Retina (tissue), 1 donor: ENCODE measurements at places on chromosomes 7 and 10.

DNA sequence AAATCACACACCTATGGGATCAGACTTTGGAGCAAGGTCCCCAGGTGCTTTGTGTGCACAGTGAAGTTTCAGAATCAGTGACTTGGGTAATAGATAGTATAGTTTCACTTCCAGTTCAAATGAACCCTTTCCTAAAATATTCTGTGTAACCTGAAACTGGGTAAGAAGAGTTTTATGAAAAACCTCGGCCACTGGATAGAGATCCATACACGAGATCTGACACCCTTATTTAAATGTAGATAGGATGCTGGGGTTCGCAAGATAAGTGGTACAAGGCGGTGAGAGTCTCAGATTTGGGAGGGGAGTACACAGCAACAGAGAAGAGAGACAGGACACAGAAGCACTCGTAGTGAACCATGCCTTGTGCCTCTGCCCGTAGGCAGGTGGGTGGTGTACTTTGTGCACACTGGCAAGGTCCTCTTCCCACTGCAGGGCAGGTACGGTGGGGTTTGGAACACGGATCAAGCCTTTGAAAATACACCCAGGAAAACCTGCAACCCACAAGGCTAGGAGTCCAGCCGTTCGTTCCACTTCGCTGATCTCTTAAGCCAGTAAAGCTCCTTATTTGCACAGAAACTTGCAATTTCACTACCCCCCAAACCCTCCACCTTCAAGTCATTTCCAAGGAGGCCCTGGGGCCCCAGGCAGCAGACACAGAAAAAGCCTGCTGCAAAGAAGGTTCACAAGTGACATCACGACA lies 162.8 kb downstream of the USP6NL start:
- no peak for DNase-seq

DNA sequence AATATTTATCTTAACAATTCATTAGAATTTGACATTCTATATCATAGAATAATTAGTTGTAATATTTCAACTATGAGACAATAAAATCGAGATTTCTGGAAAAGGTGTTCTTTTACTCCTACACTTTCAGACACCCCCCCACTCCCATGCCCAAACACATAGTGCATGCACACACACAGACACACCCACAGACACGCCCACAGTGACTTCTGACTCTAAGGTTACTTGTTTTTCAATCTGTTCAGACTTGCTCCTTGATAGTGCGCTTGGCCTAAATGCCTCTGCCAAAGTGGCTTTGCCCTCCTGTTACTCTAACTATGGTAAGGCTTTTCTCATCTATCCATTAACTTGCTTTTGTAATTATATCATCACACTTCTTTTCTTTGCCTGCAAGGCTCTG lies 144.0 kb upstream of the PPP1R3A start:
- no peak for DNase-seq

DNA sequence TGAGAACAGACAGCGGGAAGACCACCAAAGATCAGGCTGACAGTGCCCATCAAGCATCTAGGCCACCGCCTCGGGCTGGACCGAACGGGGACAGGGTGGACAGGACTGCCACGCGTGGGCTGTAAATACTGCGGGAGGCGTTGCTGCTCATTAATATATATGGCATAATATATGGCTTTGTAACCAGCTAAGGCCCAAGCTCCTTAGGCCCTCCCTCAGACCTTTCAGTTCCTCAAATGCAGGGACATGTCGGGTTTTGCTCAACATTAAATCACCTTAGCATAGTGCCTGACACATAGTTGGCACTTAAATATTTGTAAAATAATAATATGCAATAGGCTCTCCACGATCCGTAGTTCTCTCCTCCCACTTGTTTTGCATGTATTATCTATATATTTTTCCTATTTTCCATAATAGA lies 402 bp upstream of the TMEM168 start:
- no peak for DNase-seq

DNA sequence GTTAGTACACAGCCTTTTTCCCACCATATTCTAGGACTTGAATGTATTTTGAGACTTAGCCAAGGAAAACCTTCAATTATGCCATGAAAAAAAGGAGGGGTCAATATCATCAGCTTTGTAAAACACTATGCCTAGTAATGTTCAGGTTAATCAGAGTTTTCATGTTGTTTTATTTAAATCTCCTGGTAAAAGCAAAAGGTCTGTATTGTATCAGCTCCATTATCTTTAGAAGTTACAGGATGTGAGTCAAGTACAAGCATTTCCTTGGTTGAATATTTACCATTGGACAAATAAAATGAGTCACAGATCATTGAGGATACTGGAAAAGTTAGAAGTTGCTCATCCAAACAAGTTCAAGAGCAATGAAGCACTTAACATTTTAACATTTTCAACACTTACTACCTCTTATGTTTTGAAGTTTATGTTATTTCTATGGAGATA lies 89.9 kb upstream of the CAPZA2 start:
- no peak for DNase-seq

DNA sequence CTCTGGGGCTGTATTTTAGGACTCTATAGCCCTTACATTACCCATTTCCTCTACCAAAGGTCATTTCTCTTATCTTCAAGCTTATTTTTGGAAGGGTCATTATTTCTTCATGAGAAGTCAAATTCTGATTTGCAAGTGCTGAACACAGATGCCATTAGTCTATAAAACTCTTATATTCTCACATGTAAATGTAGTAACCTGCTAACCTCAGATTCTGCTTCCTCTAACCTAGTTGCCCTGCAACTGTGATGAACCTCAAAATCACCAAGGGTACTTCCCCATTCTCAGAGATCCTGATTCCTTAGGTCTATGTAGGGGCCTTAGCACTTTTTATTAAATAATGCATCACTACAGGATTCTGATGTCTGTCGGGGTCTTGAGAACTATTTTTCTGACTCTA lies 6.3 kb downstream of the FAS start:
- DNase-seq: no peak

- DNase-seq: peak; percentile 37
Measured at GRCh38 chr7:101058355-101058754, 26.9 kb upstream of the TRIM56 start.

DNA sequence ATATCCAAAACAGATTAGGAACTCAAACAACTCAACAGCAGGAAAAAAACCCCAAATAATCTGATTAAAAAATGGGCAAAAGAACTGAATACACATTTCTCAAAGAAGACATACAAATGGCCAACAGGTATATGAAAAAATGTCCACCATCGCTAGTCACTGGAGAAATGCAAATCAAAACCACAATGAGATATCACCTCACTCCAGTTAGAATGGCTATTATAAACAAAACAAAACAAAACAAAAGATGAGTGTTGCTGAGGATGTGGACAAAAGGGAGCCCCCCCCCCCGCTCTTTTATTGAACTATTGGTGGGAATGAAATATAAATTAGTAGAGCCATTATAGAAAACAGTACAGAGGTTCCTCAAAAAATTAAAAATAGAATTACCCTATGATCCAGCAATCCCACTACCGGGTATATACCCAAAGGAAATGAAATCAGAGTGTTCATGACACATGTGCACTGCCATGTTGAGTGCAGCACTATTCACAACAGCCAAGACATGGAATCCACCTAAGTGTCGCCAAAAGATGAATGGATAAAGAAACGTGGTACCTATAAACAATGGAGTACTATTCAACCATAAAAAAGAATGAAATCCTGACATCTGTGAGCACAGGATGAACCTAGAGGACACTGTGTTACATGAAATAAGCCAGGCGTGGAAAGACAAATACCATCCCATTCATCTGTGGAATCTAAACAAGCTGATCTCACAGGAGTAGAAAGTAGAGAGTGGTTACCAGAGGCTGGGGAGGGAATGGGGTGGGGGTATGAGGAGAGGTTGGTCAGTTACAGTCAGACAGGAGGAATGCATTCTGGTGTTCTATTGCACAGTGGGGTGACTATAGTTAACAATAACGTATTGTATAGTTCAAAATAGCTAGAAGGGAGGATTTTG lies 78.1 kb upstream of the RHEB start:
- no peak for DNase-seq

- DNase-seq: no peak
Measured at GRCh38 chr10:33015761-33016547, 57.9 kb upstream of the ITGB1 start.

- DNase-seq: no peak
Measured at GRCh38 chr10:69994262-69994661, 58.4 kb upstream of the MACROH2A2 start.

- DNase-seq: no peak
Measured at GRCh38 chr7:9029681-9030530, 596.5 kb downstream of the NXPH1 start.

DNA sequence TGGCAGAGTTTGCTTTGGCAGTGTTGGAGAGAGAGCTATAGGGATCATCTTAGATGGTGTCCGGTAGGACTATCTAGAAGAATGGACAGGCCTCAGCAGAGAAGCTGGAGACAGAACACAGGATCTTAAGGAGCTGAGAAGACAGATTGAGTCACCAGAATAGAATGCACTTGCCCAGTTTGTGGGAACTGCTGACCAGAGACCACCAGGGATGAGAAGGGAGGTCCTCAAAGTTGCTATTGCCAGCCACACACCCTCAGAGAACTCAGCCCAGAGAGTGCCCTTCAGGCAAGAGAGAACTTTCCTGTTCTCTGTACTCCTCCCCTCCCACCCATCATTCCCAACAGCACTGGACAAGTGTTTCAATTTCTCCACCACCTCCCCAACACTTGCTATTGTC lies 25.3 kb upstream of the GALNT11 start:
- no peak for DNase-seq

- DNase-seq: no peak
Measured at GRCh38 chr7:50308203-50308531, 3.7 kb downstream of the IKZF1 start.

GRCh38 chr10:115727129-115727528 lies 545.9 kb downstream of the GFRA1 start:
- no peak for DNase-seq

DNA sequence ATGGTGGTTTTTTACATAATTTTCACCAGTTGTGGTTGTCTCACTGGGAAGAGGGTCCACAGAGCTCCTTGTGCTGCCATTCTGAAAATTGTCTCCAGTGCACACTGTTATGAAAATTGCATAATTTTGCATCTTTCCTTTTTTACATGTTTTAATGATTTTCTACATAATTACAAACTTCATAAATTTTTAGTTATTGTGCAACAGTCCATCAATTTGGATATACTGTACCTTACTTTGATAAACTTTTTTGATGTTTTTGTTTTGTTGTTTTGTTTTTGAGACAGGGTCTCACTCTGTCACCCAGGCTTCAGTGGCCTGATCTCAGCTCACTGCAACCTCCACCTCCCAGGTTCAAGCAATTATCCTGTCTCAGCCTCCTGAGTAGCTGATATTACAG lies 70.6 kb upstream of the AUTS2 start:
- no peak for DNase-seq

DNA sequence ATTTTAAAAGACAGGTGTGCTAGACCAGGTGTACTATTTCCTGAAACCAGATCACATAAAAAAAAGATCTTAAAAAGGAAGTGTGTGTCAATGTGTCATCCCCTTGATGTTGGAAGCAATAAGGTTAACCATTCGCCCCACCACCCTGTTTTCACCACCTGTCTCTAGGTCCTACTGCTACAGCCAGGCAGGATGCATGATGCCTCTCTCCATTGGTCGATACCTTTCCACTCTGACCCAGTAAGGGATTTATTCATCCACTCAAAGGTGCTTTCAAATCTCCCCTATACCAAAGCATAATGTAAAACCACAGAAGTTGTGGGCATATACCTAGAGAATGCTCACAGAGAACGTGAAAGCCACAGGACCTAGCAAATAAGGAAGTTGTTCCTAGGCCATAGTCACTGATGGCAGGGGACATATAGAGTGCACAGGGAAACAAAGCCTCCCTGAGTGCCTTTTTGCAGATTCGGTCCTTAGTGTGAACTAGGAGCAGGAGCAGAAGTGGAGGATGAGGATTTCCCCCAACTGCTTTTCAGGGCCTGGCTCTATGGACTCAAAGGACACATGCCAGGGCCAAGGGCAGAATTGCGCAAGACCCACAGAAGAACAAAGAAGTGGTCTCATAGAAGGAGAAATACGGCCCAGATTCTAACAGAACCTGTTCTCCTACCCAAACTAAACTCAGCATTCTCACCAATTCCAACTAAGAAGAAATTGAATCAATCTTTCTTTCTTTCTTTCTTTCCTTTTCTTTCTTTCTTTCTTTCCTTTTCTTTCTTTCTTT lies 631.5 kb upstream of the NRP1 start:
- no peak for DNase-seq

DNA sequence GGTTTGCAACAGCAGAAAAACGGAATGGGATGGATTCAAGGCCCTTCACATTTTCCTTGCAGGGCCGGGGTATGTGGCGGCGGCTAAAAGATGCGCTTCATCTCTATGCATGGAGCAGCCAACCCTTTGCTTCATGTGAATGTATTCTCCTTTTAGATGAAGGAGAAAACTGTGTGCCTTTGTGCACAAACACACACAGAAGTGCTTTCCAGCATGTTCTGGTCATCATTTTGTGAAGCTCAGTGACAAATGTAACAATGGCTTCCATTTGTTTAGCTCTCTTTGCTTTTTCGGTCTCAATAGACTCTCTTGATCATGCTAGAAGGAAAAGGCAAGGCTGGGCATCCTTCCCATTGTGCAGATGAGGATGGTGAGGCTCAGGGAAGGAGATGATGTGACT lies 161.7 kb upstream of the MKI67 start:
- DNase-seq: no peak

- no peak for DNase-seq
Measured at GRCh38 chr10:95480901-95481491, 80.2 kb downstream of the SORBS1 start.

GRCh38 chr7:156113731-156114130 lies 301.5 kb upstream of the SHH start:
- DNase-seq: no peak

DNA sequence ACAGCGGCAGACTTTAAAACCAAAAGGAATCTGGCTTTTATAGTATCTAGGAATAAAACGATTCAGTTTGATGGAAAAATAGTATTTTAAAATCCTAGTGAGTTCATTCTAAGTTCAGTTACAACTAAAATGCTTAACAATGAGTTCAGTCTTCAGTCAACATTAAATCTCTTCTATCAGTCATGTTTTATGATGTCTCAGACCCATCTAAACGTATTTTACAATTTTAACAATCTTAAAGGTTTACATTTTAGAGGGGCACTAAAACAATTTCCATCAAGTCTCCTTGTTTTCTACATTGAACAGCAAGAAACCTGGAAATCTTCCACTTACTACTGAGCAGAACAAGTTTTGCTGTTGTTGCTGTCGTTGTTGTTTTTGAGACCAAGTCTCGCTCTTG lies 10.0 kb downstream of the SVOPL start:
- DNase-seq: no peak
